A172 (cell line): ENCODE measurements at places on chromosomes 5 and 9.

DNA sequence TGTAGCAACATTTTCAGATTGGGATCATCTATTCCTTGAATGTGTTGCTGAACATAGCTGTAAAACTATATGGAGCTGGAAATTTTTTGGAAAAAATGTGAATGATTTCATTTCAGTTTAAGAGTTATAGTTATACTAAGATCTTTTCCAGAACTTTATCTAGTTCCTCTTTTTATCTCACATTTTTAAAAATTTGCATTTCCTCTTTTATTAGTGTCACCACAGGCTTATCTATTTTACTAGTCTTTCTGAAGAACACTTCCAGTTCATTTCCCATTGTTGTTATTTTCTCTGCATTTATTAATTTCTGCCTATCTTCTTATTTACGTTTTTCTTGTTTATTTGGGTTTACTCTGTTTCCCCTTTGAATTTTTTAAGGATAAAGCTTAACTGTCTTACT lies 46.0 kb upstream of the FSTL4 start:
- no peak for DNase-seq

DNA sequence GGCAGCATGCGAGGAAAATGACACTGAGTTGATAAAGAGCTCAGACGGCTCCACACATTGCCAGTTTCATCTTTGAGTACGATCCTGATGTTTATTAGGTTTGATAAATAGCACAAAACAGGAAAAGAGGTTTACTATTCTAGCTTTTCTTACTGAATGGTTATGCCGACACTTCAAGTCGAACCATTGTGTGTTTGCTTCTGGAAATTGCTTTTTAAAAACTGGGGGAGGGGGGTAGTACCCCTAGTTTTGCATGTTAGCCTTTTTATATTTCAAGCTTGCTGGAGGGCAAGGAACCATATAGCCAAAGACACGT lies 5.2 kb downstream of the PTCH1 start:
- DNase-seq = no peak

- no peak for DNase-seq
Measured at GRCh38 chr5:64838803-64839202, 70.1 kb downstream of the CWC27 start.

- DNase-seq = no peak
Measured at GRCh38 chr9:91298311-91298710, 63.4 kb downstream of the AUH start.

- DNase-seq = no peak
Measured at GRCh38 chr5:146331423-146331822, 7.2 kb upstream of the POU4F3 start.

GRCh38 chr9:135565141-135565628 lies 3.6 kb downstream of the PAEP start:
- DNase-seq = no peak

DNA sequence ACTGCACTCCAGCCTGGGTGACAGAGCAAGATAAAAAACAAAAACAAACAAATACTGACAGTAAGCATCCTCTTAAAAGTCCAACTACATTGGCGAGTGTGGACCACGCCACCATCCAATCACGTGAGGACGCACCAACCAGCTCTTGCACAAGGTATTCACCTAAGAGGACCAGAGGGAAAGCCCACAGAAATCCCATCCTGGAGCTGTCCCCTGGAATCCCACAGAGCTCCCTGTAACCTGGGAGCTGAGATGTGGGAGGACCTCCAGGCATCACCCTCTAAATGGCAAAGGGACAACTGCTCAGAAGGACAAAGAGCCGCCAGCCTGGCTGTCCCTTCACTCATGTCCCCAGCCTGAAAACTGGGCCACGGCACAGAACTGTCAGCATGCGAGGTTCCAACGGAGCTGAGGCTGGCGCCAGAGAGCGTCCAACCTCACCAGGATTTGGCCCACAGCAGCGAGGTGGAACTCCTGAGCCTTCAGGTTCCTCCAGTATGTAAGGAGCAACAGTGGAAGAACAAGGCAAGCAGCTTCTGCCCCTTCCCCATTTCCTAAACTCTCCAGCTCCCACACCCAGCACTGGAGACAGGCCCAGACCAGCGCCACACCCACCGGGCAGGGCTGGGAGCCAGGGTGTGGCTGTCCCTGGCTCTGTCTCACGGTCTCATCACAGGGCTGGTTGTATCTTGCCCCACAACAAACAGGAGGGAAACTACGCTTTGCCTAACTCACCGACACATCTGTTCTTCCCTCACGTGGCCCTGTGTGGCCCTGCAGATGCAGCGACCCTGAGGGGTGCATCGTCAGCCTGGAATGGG lies 15.2 kb downstream of the IPPK start:
- no peak for DNase-seq

DNA sequence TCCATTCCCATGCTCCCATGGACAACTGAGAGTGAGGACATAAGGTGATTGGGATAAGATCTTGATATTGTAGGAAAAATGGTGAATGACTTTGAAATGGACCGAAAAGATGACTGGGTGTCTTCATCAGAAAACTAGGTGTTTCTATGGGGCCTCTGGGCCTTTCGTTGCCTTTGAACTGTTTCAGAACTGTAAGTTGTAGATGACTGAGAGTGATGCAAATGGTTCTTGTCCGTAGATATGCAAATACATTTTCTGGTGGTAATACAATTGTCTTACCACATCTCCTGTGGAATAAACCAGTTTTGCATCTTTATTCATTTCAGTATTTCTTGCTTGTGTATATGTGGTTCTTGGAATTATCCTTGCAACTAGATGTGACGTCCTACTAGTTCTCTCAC lies 16.0 kb upstream of the TEX48 start:
- DNase-seq = no peak

DNA sequence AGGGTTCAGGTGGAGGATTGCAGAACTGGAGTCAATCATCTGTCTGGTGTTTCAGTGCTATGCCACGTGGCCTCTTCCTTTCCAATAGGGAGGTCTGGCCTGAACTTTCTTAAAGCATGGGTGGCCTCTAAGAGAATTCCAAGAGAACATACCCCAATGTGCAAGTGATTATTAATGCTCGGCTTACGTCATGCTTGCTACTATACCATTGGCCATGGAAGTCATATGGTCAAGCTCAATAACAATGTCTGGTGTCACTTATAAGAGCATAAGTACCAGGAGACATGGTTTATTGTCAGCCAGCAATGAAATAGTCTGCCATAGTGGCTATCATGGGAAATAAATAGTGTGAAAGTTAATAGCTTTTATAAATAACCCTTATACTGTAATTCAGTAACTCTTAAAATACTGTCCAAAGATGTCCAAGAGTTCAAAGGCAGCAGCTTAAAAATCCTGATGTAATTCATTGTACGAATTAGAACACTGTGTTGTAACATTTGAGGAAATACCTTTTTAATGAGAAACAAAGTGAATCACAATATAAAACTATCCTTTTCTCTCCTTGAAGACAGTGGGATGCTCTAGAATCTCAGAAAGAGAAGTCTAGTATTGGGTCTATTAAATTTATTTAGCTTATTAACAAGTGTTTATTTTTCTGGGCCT lies 355.4 kb upstream of the PRR16 start:
- DNase-seq = no peak

GRCh38 chr9:35728041-35728971 lies 3.7 kb downstream of the TLN1 start:
- DNase-seq = peak; percentile 88

DNA sequence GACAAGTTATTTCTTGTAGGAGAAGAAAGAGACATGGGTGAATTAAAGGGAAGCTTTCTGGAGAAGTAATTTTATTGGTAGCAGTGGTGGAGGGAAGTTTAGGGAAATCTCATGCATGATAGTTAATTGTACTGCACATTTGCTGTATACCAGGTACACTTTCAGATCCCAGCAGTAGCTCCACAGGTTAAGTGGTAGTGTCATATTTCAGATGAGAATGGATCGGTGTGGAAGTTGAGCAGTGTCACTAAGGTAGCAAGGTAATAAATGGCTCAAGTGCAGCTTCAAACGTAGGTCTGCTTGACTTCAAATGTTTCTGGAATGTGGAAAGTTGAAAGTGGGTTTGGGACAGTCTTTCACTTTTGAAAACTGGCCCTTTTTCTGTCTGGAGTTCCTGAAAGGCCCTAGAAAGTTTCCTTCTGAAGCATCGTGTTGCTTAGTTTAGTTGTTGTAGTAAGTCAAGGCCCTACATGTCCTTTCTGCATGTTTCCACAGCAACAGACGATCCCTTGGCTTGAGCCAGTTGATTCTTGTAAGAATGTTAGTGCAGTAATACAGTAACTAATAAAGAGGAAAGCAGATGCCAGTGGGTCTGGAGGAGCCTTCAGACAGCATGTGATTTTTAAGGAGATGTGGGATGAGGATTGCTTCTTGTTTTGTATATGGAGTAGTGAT lies 3.7 kb downstream of the CLTA start:
- no peak for DNase-seq

DNA sequence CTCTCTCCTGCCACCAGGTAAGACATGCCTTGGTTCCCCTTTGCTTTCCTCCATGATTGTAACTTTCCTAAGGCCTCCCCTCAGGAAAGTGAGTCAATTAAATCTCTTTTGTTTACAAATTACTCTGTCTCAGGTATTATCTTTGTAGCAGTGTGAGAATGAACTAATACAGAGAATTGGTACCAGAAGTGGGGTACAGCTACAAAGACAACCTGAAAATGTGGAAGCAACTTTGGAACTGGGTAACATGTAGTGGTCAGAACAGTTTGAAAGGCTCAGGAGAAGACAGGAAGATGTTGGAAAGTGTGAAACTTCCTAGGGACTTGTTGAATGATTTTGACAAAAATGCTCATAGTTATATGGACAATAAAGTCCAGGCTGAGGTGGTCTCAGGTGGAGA lies 97.2 kb downstream of the FAM170A start:
- no peak for DNase-seq

DNA sequence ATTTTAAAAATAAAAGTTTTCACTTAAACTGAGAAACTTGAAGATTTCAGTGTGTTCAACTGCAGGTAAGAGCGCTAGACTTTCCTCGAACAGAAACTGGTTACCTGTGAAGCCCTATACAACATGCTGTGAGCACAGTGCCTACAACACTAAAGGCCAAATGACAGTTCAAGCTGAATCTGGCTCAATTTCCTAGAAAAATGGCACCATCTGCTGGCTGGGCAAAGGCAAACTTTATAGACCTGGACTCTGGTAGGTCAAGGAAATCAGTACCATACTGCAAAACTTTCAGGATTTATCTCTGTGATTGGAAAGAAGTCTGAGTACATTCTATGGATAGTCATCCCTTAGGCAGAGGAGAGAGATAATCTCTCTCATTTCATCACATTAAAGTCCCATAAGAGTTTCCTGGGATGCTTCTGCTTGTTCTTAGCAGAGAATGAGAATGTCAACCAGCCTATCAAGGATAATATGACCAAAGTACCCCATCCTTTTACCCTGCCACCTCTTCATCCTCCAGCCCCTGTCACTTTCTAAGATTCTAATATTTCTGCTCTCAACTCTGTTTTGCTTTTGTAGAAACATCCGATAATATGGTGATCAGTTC lies 31.8 kb upstream of the FOXB2 start:
- peak; percentile 72 for DNase-seq

- no peak for DNase-seq
Measured at GRCh38 chr5:198516-199196, 7.4 kb downstream of the LRRC14B start.

- no peak for DNase-seq
Measured at GRCh38 chr5:89827359-89827758, 582.2 kb downstream of the CETN3 start.

GRCh38 chr9:1217076-1217475 lies 166.9 kb downstream of the DMRT2 start:
- no peak for DNase-seq

- DNase-seq = peak; percentile 62
Measured at GRCh38 chr5:30502277-30502676, 691.2 kb upstream of the CDH6 start.

DNA sequence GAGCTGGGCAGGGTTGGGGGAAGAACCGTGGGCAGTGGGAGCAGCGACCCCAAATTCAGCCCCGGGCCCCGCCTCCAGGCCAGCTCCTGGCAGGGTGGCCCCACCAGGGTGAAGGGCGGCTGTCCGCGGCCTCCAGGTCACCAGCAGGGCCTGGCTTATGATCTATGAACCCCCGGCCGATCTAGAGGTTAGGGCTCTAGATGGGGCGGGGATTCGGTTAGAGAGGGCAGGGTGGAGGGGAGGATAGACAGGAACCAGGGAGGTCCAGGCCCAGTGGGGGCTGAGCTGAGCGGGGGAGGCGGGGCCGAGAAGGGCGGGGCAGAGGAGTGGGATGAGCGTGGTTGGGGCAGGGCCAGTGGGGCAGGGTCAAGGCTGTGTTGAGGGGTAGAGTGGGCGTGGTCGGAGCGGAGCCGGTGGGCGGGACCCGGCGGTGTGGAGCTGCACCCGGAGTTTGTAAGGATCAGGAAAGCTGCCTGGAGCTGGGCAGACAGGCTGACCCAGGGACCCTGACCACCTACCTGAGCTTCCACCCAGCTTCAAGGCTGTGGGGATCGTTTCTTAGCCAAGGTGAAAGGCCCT lies 29.3 kb upstream of the OBP2B start:
- DNase-seq = no peak

DNA sequence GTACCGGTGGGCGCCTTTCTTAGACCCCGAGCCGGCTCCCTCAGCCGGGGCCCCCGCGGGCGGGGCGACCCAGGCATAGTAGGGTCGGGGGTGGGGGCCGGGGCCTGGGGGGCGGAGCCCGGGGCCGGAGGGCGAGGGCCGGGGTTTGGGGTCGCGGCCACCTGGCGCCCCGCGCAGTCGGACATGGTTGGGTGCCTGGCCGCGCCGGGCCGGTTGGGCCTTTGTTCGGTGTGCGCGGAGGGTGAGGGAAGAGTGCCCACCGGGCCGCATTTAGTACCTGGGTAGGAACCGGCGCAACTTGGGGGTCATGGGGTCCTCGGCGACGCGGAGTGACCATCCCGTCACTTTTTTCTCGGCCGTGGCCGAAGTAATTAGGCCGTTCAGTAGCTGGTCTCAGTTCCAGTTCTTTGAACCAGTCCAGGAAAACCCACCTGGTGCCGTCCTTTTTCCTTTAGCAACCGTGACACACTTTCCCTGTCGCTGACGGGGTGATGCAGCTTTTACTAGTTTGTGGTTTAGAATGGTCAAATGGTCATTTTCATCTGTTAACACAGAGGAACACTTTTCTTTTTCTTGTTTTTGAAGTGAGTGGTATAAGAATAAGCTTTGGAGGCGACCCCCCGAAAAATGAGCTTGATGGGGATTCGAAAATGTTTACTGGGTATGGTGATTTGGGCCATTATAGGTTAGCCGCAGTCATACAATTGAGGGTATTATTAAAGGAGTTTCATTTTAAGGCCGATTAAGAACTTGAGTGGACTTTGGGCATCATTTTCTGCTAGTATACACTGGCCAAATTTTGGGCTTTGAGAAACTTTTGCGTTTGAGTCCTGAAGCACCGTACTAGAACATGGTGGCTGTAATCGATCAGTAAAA lies 589 bp downstream of the CKS2 start:
- no peak for DNase-seq

DNA sequence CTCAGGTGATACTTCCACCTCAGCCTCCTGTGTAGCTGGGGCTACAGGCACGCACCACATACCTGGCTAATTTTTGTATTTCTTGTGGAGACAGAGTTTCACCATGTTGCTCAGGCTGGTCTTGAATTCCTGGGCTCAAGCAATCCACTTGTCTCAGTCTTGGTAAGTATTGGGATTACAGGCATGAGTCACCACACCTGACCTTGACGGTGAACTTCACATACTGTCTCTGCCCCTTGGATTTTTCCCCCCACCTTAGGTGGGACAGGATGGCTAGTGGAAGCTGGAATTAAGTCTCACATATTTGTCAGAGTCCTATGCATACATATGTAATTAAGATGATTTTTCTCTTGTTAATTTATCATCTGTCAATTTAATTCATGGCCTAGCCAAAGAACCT lies 20.9 kb upstream of the RFK start:
- DNase-seq = peak; percentile 47

GRCh38 chr9:129995409-129996160 lies 47.4 kb downstream of the FNBP1 start:
- DNase-seq = peak; percentile 26

GRCh38 chr5:89560696-89561095 lies 677.7 kb upstream of the MEF2C start:
- peak; percentile 8 for DNase-seq
